ENCODE measurements at places on chromosomes 7 and 10. TPM values are rescaled to one million over a fixed set of nuclear protein-coding genes. Genes with fewer than 3 reads are reported as not detected.

GRCh38 chr7:150420242-150420641 is 30.2 kb upstream of the GIMAP8 start:
- H3K4me3 ChIP-seq = no peak overlapping the region
- no peaks in the 10 kb centered on the region for H3K36me3 ChIP-seq
- H3K4me1 ChIP-seq = peaks cover 10% of the 10 kb centered on the region
- H3K27me3 ChIP-seq = no peaks in the 10 kb centered on the region

DNA sequence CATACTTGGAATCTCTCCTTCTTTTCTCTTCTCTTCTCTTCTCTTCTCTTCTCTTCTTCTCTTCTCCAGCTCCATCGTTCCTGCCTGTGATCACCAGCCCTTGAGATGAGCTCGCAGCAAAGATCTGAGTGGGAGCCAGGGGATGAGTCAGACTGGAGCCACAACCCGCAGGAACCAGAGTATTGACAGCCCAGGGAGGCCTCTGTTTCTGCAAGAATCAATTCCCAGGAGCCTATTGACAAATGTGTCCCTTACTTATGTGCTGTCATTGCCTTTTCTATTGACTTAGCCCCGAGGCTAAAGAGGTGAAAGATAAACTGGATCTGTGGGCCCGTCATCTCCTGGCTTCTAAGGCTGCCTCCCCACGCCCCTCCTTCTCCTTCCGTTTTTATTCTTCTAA is 13.1 kb upstream of the HABP2 start:
- H3K36me3 ChIP-seq = no peaks in the 10 kb centered on the region
- H3K27ac ChIP-seq = no peak overlapping the region
- H3K4me1 ChIP-seq = no peaks in the 10 kb centered on the region
- no peak for DNase-seq
- H3K27me3 ChIP-seq = no peaks in the 10 kb centered on the region

CLEC5A gene
- total RNA-seq = 0.94 TPM

EVX1 gene
- not detected for total RNA-seq

CHST15 gene
- 0.67 TPM for total RNA-seq

SRRM3 gene
- not detected for total RNA-seq

DNA sequence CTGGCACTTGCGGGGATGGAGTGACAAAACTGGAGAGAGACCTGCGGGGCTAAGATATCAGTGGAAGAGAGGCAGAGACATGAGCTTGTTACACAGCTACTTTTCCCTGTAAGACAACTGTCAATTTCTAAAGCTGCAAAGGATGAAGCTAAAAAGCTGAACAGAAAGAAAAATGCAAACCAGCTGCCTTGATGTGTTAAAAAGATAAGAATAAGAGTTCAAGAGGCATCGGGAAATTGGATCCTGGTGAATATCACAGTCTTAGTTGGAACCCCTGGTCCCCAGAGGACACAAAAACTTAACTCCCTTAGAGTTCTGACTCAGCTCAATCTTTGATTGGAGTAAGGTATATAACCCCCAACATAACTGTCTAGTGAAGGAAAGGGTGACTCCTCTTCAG is 38.8 kb downstream of the VPS41 start:
- no peak for DNase-seq
- no peaks in the 10 kb centered on the region for H3K4me1 ChIP-seq
- H3K36me3 ChIP-seq = peaks cover 3% of the 10 kb centered on the region
- H3K27me3 ChIP-seq = no peaks in the 10 kb centered on the region
- H3K4me3 ChIP-seq = no peak overlapping the region

- no peak overlapping the region for H3K27ac ChIP-seq
- no peak overlapping the region for H3K4me3 ChIP-seq
- H3K27me3 ChIP-seq = no peaks in the 10 kb centered on the region
- no peaks in the 10 kb centered on the region for H3K36me3 ChIP-seq
Measured at GRCh38 chr7:115533785-115534184, 496.8 kb downstream of the TFEC start.
